SJCRH30 (cell line): ENCODE measurements at places on chromosomes 11 and 22. TPM values are rescaled to one million over a fixed set of nuclear protein-coding genes. Genes with fewer than 3 reads are reported as not detected.

- DNase-seq = no peak
Measured at GRCh38 chr11:61104963-61105362, 2.7 kb downstream of the CD5 start.

DNA sequence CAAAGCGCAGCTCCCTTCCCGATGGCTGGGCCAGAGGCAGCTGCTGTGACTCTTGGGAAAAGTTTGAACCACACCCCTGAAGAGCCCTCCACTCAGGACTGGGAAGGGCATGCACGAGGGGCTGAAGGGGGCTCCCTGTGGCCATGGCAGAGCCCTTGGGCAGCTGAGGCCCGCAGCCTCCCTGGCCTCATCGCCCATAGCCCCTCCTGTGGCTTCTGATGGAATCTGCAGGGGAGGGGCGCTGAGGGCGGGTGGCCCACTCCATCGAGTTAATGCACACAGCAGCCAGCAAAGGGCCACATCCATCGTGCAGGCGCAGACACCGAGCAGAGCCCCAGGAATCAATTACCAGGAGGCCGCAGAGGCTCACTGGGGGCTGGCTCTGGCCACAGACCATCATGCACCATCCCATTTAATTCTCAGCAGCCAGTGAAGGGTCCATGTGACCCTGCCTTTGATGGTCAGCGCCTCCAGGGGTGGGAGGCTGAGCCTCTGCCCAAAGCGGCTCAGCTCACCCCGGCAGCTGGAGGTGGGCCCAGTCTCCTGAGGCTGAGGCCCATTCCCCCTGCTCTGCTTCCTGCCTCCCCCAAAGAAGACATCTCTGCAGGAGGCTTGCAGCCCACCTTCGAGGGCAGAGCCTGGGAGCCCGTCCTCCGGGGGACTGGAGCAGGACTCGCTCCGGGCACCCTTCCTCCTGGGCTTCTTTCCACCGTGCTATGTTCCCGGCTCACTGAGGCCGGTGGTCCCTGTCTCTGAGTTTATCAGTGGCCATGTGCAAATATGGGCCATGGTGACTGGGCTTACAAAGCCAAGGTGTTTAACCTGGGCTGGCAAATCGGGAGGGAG, 1410.2 kb downstream of the BRD1 start:
- no peak for DNase-seq

- no peak for DNase-seq
Measured at GRCh38 chr11:132158091-132158490, 787.7 kb downstream of the NTM start.

- no peak for DNase-seq
Measured at GRCh38 chr22:19962909-19963806, 21.5 kb upstream of the TXNRD2 start.

- DNase-seq = no peak
Measured at GRCh38 chr11:69832561-69833413, 13.6 kb upstream of the FGF3 start.

GRCh38 chr11:67114275-67114896, 4.7 kb upstream of the KDM2A start:
- DNase-seq = no peak

- no peak for DNase-seq
Measured at GRCh38 chr11:74205181-74205580, 34.1 kb downstream of the PPME1 start.

DNA sequence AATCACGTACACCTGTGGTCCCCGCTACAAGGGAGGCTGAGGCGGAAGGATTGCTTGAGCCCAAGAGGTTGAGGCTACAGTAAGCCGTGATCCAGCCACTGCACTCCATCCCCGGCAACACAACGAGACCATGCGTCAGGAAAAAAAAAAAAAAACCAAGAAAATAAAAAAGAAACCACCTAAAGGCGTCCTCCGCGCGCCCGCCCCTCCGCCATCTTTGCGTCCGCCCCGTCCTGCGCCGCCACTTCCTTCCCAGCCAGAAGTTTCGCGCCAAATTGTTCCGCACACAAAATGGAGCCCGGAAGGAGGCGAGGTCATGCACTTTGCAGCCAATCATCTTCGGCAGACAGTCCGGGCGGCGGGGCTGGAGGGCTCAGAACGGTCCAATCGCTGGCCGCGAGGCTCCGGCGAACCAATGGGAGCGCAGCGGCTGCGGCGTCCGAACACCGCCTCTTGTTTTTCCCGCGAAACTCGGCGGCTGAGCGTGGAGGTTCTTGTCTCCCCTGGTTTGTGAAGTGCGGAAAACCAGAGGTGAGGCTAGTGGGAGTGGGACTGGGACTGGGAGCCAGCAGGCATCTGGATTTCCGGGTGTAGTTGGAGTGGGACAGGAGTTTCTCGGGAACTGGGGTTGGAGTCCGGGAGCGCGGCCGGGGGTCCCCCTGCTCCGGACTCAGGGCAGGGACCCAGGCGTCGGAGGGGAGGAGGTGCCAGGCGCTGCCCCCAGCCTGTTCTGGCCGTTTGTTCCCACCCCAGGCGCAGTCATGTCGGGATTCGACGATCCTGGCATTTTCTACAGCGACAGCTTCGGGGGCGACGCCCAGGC, at the start of gene MCM5:
Gene MCM5, plus strand, starts transcription at position 463 of the 823 bp plus-strand sequence. Its CDS starts 299 bp downstream, at position 762.
- peak; percentile 97 for DNase-seq

DNA sequence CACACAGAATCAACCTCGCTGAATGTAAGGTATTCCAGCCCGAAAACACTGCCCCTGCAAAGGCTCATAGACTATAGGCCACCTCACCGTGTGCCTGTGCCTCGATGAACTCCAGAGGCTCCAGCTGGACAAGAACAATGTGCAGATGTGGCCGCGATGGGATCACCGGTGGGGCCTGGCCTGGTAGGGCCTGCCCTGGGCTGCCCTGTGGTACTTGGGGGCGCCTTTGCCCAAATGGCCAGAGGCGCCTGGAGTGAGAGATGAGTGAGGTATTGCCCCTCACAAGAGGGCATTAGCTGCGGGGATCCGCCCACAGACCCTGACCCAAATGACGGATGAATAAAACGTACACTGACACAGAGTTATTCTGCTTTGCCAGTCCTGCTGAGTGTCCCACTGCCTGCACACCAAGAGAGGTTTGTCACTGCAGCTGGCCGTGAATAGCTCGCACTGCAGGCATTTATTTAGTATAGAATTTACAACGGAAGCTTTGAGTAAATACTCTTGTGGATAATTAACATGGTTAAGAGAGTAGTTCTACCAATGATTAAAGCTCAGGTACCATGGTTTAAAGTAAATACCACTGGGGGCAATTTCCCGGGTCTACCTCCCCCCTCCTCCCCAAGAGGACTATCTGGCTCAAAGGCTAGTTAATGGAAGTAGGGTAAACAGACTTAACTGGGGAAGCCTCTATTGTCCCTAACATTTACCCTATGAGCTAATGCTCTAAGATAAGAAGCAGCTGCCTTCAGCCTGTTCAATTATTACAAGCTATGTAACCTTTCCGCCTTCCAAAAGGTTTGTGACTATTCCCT, 101.1 kb upstream of the IGLL5 start:
- no peak for DNase-seq

DNA sequence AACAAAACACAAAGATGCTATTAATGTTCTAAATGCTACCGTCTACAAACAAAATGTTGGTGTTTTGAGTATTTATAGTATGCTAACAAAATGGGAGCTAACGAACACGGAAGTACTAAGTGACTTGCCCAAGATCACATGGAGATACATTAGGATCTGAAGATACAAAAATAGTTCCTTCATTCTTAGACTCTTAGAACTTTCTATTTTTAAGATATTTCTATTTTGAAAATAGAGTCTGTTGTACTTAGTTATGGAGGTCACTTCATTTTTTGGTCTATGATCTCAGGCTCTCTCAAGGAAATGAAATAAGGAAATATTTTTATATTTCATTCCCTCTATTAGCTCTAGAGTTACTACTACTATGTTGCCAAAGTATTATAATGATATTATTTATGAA, 64.2 kb downstream of the APOL5 start:
- DNase-seq = no peak

- DNase-seq = no peak
Measured at GRCh38 chr11:128205796-128206195, 381.6 kb downstream of the ETS1 start.

- DNase-seq = no peak
Measured at GRCh38 chr11:870127-870413, 27.4 kb downstream of the TSPAN4 start.

- no peak for DNase-seq
Measured at GRCh38 chr11:77789731-77790476, 30.6 kb downstream of the RSF1 start.

GRCh38 chr11:73359930-73360742, 16.1 kb upstream of the RELT start:
- DNase-seq = peak; percentile 65

GRCh38 chr11:107590460-107591377, at the start of gene ELMOD1:
ELMOD1 (plus strand) TSS chr11:107591147; CDS start chr11:107618190, 27,043 bp downstream.
- DNase-seq = peak; percentile 74

DNA sequence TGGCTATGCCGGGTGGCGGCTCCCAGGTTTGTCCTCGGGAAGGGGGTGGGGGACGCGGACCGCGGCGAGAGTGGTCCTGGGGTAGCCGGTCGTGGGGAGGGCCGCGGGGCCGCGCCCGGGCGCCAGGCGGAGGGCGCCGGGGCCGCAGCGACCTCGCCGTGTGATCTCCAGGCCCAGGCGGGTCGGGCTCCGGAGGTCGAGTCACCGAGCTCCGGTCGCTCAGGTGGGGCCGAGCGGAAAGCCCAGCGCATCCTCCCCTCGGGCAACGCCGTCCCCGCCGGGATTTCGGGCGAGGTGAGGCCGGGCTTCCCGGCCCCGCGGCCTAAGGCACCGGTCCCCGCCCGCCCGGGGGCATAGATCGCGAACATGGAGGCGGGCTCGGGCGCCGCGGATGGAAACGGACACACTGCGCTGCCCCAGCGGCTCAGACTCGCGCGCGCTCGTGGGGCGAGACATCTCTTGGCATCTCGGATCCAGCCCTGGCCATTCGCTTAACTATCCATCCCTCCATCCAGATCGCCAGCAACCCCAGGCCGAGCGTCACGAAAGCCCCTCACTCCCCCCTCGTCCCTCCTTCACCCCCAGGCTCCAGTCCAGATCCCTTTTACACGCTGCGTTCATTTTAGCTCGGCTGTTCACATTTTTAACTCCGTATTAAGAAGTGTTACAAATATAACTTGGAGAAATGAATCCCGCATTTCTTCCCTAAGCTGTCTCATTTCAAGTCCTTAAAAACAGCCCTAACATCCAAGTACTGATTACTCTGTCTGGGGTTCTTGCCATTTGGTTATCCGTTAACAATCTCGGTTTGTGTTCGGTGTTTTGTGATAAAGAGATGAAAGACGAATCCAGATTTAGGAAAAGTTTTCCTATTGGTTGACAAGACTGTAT, 460 bp downstream of the ZC3H12C start:
- peak; percentile 72 for DNase-seq

- no peak for DNase-seq
Measured at GRCh38 chr11:2987881-2988861, 4.0 kb downstream of the NAP1L4 start.

- DNase-seq = no peak
Measured at GRCh38 chr11:118748056-118748455, 42.9 kb downstream of the DDX6 start.

DNA sequence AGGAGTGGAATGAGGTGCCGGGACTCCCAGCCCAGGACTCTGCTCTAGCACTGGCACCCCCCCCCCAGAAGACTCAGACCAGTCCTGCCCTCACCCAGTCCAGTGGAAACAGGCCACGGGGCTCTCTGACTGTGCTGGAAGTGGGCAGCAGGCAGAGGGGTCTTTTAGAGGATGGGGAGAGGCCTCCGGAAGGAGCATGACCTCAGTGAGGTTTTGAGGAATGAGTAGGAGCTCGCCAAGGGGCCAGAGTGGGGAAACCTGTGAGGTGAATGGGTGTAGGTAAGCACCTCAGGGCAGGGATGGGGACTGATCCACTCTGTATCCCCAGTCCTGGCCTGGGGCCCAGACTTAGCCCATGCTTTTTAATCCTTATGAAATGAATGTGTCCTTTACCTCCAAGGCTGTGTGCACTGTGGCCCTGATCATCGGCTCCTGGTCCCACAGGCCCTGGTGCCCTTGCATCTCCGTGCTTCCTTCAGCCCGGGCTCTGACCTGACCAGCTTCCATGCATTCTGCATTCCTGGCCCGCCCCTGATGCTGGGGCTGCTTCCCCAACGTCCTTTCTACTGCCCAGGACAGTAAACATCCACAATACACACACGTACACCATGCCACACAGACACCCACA, 24.4 kb upstream of the RFPL3 start:
- DNase-seq = no peak

- DNase-seq = no peak
Measured at GRCh38 chr11:114566276-114566675, 6.6 kb upstream of the NXPE1 start.

DNA sequence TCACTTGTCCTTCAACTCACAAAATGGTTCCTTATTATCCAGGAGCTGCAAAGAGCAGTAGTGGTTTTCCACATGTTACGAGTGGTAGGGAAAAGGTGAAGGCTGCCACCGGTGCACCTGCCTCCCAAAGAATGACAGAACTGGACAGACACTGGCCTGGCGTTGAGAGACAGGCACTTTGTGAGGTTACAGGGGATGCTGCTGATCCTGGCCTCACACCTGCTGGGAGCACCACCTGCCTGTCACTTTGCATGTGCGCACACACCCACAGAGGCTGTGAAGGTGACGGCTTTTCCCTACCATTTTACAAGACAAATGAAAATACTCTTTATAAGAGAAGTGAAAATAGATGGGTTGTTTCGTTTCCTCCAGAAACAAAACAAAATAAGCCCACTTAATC, 175.3 kb upstream of the B3GAT1 start:
- DNase-seq = no peak

- no peak for DNase-seq
Measured at GRCh38 chr11:60942219-60942618, 9.8 kb downstream of the SLC15A3 start.

Gene DDI1
- 0.10 TPM in 1 of 2 replicates, not detected in the other for total RNA-seq

Gene MPZL2
- total RNA-seq = not detected in 2 replicates

Gene RFPL1
- not detected in 2 replicates for total RNA-seq

Gene MMP8
- total RNA-seq = not detected in 2 replicates

Gene GTSE1
- 48.1 and 57.8 TPM in 2 replicates for total RNA-seq

Gene OR2AT4
- total RNA-seq = not detected in 2 replicates

Gene KRTAP5-7
- not detected in 2 replicates for total RNA-seq

Gene GAL3ST3
- not detected in 2 replicates for total RNA-seq

Gene RHBDD3
- total RNA-seq = 20.3 and 21.8 TPM in 2 replicates

Gene CCDC15
- 10.2 and 11.5 TPM in 2 replicates for total RNA-seq

Gene MAPK8IP2
- 0.48 and 0.99 TPM in 2 replicates for total RNA-seq

Gene LMO2
- total RNA-seq = 0.63 and 1.2 TPM in 2 replicates

Gene TMA7B
- 0.08 TPM in 1 of 2 replicates, not detected in the other for total RNA-seq

Gene TMEM86A
- total RNA-seq = 5.4 and 5.8 TPM in 2 replicates
